Stimulated activated CD4-positive, alpha-beta T cell treated with anti-CD3 and anti-CD28 coated beads, Interleukin-12 subunit alpha, Interleukin-12 subunit beta, amount 100 ng/mL, for 48 hours (primary cell): ENCODE measurements at places on chromosomes 11 and 22.
A peak's percentile ranks its signal among the peaks of the same experiment; 100 is the strongest.

DNA sequence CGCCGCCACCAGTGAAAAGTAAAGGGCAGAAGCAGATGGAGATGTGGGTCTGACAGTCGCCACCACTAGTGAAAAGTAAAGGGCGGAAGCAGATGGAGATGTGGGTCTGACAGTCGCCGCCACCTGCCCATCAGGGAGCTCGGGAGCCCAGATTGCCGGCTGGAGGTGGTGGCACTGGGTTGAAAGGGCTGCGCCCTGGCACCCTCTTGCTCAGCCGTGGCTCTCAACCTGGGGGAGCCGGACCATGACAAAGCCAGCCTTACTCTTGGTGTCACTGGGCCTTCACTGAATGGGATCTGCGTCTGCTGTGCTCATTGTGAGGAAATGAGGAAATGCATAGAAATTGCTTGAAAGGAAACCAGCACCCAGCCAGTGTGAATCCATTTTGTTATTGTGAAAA lies 36.3 kb downstream of the AP2A2 start:
- DNase-seq = no peak

DNA sequence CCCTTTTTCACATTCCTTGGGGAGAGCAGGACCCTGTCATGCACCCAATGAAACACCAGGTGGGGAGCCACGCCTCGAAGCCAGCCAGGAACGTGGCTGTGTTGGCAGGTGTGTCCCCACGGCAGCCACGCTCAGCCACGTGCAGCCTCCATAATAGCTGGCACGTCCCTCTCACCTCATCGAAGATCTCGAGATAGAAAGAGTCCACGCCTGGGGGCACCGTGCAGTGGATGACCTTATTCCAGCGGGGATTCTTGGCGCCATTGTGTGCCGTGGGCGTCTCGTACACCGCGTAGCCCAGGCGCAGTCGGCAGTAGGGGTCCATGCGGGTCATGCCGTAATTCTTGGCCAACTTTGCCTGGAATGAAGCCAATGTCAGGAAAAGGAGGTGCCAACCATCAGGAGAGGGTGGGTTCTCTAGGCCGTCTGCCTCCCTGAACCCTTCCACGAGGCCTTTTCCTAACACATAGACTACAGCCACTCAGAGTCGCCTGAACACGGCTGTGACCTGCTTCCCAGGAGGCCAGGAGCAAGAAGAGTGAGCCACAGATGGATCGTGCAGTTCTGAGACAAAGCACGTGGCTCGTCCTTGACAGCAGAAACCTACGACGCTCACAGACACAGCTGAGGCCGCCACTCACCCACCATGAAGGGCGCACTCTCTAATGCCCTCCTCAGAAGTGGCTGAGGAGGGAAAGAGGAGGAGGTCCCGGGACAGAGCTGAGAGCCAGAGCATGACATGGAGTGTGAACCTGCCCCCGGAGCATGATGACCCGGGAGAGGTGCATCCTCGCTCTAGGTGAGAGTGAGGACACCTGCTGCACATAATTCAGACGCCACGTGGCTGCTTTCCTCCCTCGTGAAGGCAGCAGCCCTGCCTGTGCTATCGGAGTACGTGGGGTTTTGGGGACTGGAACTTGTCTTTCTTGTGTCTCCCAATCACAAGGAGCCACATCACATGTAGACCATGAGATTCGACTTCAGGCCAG lies 19.1 kb downstream of the TOLLIP start:
- DNase-seq = no peak

- DNase-seq = no peak
These were observed 118.2 kb downstream of the DSCAML1 start for GRCh38 chr11:117678658-117679406.

DNA sequence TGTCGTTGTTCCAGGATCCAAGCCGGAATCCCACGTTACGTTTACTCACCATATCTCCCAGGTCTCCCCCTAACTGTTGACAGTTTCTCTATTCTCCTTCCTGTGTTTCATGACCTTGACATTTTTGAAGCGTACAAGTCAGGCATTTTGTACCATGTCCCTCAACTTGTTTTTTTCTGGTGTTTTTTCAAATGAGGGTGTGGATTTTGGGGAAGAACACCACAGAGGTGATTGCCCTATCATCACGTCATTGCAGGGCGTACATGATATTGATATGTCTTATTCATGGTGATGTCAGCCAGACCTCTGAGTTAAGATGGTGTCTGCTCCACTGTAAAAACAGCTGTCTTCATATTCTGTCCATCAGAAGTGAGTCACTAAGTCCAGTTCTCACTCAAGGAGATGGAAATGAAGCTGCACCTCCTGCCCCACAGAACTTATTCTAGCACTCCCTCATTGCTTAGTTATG lies 28.3 kb upstream of the SOX10 start:
- no peak for DNase-seq

GRCh38 chr11:13009921-13010748 lies 1.0 kb downstream of the RASSF10 start:
- no peak for DNase-seq

DNA sequence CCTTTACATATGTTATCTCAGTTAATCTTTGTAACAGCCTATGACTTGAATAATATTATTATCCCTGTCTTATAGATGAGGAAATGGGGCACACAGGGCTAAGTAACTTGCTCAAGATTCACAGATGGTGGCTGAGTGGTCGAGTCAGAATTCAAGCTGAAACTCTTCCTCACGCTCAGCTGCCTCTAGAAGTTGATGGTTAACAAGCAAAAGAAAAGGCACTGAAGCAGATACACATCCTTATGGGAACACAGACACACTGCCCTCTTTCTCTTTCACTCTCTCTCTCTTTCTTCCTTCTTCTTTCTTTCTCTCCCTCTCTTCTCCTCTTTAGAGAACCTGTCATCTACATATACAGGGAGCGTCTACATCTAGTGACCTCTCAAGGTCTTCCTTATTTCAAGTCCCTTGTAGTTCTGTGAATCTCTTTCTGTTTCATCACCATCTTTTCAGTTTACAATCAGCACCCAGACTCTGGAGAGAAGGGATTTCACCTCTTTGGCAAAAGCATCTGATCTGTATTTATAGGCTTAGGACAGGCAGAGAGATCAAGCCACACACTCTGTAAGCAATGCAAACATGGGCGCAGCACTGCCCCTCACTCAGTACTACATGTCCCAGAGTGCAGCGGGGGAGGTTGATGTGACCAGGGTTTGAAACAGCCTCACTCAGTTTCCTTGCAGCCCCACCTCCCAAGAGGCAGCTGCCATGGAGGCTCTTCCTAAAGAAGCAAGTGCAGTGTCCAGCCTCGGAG lies 75.7 kb downstream of the GRAMD1B start:
- no peak for DNase-seq

- no peak for DNase-seq
These were observed 70.0 kb upstream of the ALX4 start for GRCh38 chr11:44380009-44380313.

DNA sequence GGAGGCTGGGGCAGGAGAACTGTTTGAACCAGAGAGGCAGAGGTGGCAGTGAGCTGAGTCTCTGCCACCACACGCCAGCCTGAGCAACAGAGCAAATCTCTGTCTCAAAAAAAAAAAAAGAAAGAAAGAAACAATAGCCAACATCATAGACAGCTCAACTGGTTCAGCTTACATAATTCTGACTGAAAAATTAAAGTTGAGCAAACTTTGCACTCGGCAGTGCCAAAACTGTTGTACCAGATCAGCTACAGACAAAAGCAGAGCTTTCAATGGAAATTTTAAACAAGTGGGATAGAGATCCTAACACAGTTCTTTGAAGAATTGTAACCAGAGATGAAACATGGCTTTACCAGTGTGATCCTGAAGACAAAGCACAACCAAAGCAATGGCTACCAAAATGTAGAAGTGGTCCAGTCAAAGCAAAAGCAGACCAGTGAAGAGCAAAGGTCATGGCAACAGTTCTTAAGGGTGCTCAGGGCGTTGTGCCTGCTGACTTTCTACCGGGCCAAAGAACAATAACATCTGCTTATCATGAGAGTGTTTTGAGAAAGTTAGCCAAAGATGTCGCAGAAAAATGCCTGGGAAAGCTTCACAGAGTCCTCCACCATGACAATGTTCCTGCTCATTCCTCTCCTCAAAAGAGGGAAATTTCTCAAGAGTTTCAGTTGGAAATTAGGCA lies 59.3 kb downstream of the TTC28 start:
- DNase-seq = no peak

GRCh38 chr22:30806391-30806861 lies 111.8 kb downstream of the OSBP2 start:
- no peak for DNase-seq

GRCh38 chr11:110738641-110739040 lies 26.4 kb upstream of the ARHGAP20 start:
- DNase-seq = no peak

GRCh38 chr22:36379593-36380361 lies 8.0 kb downstream of the MYH9 start:
- DNase-seq = no peak

DNA sequence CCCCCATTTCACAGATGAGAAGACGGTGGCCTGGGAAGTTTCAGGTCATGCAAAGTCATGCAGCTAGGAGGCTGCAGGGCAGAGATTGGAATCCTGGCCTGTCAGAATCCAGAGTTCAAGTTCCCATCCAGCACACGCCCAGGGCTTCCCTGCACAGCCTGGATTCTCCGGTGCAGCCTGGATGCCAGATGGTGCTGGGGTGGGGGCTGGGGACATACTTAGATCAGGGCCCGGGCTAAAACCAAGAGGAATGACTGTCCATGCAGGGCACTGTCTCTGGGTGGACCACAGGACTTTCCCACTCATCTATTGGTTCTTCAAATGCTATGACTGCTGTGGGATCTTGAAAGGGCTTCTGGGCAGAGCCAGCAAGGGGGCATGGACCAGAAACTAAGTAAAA lies 24.6 kb downstream of the LMO1 start:
- no peak for DNase-seq

DNA sequence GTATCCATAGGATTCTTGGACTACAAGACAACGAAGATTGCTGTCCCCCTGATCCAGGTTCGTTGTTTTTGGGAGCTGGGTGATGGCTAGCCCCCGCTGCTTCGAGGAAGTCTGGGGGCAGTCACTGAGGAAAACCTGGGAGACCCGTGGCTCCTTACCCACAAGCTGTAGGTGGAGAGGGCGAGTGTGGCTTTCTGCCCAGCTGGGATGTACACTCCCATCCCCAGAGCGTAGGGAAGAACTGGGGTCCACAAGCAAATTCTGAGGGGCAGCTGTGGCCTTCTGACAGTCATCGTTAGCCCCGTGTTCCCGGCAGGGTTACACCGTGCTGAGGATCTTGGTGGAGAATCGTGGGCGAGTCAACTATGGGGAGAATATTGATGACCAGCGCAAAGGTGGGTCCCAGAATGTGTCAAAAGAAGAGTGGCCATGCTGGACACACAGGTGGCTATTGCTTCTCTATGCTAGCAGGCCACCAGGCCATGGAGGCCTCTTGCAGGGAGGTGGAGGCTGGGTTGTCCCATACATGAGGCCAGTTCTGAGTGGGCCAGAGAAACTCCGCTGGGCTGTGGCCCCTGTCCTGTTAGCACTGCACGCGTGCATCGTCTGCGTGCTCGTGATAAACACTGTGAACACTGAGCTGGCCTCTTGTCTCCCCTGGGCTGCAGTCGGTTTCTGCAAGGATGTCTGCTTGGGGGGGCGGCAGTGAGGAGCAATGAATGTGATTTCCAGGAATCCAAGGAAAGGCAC lies 39.8 kb downstream of the GLB1L2 start:
- no peak for DNase-seq

DNA sequence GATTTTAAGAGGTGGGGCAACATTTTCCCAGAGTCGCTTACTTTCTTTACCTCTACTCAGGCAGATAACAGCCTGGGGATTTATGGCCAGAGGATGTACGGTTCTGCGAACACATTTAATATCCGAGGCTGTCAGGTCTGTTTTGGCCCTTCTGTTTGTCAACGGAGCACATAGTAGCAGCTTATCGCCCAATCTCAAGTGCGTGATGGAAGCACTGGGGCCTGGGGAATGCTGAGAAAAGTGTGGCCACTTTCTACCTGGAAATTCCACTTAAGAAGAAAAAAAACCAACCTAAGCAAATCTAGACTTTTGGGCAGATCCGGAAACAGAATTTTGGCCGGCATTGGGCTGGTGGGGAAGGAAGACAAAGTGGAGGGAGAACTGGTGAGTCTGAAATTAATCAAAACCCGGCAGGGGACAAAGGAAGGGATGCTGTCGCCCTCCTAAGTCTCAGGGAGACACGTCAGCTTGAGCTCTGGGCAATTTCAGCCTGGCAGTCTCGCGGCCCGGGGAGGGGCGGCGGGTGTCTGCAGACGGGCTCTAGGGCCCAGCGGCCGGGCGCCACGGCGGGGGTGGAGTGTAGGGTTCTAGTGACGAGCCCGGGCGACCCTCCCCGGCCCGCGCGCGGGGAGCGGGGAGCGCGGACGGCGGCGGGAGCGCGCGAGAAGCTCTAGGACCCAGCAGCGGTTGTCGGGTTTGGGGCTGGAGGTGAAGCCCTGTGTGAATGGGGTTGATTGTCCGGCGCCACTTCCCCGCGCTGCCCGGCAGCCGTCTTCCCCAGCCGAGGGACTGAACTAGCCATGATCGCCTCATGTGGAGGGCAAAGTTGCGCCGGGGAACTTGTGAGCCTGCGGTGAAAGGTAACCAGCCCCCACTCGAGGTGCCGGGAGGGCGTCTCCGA lies at the start of gene AMOTL1:
Gene AMOTL1 (plus strand): TSS at position 656 of the 901 bp plus-strand sequence. CDS start 156 bp downstream, at position 812.
- DNase-seq = peak; percentile 4

GRCh38 chr22:22487869-22488597 lies 20.5 kb downstream of the ZNF280B start:
- no peak for DNase-seq

GRCh38 chr22:33891992-33892391 lies 28.3 kb downstream of the LARGE1 start:
- no peak for DNase-seq

DNA sequence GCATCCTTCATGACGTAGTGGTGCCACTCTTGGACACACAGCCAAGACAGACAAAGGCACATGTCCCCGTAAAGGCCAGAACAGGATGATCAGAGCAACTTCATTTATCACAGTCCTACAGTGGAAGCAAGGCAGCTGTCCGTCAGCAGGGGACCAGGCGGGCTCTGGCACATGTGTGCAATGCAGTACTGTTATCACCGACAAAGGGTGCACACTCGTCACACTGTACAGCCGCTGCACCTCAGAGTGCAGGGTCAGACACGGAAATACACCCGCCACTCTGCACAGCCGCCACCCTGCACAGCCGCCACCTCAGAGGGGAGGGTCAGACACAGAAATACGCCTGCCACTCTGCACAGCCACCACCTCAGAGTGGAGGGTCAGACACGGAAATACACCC lies 13.4 kb upstream of the IL17REL start:
- DNase-seq = no peak

DNA sequence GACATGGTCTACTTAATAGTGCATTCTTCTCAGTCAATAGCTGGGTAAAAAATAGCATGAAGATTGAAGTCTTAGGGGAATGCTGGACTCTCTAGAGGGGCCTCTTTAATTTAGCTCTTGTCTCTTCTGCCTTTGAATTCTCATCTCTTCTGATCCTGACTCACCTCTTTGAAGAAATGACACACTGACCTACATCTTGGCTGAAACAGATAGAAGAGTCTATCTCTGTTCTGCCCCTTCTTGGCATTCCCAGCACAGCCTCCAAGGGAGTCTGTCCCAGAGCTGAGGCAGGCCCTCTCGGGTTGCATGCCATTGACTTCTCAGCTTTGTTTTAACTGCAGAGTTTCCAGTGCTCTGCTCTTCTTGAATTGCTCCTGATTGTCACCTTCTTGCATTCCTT lies 55.7 kb downstream of the PTPRJ start:
- DNase-seq = no peak

GRCh38 chr11:110465231-110465630 lies 35.5 kb downstream of the FDX1 start:
- DNase-seq = no peak

GRCh38 chr11:36390963-36391471 lies 94.9 kb downstream of the PRR5L start:
- no peak for DNase-seq
